ENCODE measurements at places on chromosomes 6 and 20.

- DNase-seq: no peak
Observed at GRCh38 chr20:53276143-53276542, 304.0 kb downstream of the TSHZ2 start.

DNA sequence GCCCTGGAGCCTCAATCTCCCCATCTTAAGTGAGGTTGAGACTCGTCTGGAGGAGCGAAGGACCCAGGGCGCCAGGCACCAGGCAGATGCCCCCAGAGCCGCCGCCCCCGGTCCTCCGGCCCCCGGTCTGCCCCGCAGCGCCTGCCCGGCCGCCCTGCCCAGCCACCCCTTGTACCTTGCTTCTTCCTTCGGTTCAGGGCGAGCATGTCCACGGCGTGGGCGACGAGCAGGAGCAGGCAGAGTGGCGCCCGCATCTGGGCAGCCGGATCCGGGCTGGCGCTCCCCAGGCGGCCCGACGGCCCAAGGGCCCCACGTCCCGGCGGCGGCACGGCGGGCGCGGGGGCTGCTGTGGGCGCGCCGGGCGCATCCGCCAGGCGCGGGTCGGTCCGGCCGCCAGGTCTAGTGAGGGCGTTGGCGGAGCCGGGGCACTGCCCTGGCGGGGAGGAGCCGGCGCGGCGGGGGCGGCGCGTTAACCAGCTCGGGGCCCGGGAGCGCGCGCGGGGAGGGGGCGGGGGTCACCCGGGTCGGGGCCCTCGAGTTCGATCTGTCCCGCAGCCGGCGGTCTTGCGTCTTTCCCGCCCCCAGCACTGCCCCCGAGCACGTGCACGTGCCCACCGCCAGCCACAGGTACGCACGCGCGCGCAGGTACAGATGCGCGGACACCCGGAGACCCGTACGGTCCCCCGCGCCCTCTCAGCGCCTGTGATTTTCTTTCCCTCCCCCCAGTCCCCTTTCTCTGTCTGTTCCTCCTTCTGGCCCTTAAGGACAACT lies at the start of gene RSPO4:
RSPO4 (minus strand) TSS at position 401 of the 771 bp plus-strand sequence; CDS start at position 254, 147 bp downstream.
- DNase-seq: no peak

DNA sequence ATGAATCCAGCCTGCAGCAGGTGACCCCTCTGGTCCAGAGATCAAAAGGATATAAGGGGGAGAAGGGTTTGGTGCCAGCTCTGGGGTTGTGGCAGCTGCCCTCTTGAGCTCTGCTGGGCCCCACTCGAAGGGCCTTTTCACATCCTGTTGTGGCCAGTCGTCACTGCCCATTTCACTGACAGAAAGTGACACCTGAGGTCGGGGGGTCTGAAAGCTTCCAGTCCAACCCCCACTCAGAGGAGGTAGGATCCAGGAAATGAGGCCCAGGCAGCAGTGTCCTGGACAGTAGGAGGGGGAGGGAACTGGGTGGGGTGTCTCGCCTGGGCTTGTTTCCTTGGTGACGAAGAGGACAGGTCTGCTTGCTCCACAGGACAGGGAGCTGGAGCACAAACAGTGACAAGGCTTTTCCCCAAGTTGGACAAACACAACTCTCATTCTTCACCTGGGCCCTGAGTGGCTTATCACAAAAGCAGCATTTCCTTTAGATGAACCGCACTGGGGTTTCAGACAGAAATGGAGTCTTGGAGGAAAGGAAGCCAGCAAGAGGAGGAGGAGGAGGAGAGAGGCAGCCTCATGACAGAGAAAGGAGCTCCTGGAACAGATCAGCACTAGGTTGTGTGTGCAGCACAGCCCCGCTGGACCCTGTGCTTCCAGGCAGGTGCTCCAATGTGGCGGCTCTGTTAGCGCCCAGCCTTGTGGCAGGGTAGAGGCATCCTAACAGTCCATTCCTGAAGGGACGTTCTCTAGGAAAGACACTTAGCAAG lies 11.0 kb downstream of the FRS3 start:
- no peak for DNase-seq

GRCh38 chr6:91428296-91428695 lies 841.4 kb upstream of the MAP3K7 start:
- no peak for DNase-seq

DNA sequence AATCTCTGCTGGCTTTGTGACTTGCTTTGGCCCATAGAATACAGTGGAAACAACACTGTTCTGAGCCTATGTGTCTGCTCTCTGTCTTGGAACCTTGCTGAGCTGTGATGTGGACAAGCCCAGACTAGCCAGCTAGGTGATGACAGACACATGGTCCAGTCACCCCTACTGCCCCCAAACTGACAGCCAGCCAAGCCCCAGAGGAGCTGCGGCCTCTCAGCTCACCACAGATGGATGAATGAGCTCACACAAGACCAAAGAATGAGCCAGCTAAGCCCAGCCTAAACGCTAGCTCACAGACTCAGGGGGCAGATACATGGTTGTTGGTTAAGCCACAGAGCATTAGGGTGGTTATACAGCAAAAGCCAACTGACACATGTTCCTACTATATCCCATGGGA lies 4.1 kb downstream of the AARS2 start:
- DNase-seq: no peak

- DNase-seq: no peak
Observed at GRCh38 chr6:83885984-83886383, 26.5 kb downstream of the CYB5R4 start.

DNA sequence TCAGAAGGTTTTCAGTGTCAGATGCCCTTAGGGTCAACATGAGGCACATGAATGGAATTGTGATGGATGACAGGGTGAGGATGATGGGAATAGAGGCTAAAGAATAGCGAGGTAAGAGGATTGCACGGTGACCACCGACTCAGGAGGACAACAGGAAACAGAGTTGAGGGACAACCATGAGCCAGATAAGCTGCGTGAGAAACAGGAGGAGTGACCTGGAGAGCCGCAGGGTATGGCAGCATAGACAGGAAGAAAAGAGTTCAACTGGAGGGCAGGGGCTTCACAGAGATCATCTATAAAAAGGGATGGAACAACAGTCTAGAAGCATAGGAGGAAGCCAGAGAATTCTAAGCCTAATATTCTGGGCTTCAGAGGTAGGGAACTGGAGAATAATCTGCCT lies 84.7 kb upstream of the ENPP5 start:
- DNase-seq: no peak
